ENCODE measurements at places on chromosomes 2 and 18. TPM values are rescaled to one million over a fixed set of nuclear protein-coding genes. Genes with fewer than 3 reads are reported as not detected.

- no peak for DNase-seq
Observed at GRCh38 chr2:110863726-110864125, 131.4 kb downstream of the ACOXL start.

- DNase-seq: no peak
Observed at GRCh38 chr2:222521099-222521498, 96.8 kb downstream of the SGPP2 start.

GRCh38 chr18:54392543-54393023, 34.9 kb downstream of the C18orf54 start:
- no peak for DNase-seq

- no peak for DNase-seq
Observed at GRCh38 chr2:229582151-229582550, 132.2 kb downstream of the DNER start.

DNA sequence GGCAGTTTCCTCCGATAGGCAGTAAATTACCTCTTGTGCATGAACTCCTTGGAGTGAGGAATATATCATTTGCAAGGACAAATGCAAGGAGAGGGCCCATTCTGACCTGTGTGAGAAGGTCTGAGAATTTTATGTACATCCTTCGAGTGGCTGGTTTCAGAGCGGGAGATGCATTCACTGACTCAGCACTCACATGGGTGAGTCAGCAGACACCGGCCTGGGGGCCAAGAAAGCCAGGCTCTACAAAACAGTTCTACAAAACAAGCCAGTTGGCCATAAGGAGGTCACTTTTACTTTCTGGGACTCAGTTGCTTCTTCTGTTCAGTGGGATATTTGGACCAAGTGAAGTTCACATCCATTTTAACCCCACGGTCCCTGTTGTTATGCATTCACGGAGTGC, 35.3 kb downstream of the CYP26B1 start:
- no peak for DNase-seq

The ACVR1C gene
- total RNA-seq: 0.36 TPM

The GAL3ST2 gene
- not detected for total RNA-seq
